SK-N-SH (cell line): ENCODE measurements at places on chromosomes 16 and 17. TPM values are rescaled to one million over a fixed set of nuclear protein-coding genes. Genes with fewer than 3 reads are reported as not detected.

- peak; percentile 22 for DNase-seq
Observed at GRCh38 chr16:64773638-64774037, 348.2 kb downstream of the CDH11 start.

The TOP2A gene
- polyA plus RNA-seq = 20.6 and 23.2 TPM in 2 replicates

The PIMREG gene
- 17.2 and 19.6 TPM in 2 replicates for polyA plus RNA-seq

- peak; percentile 72 for DNase-seq
Observed at GRCh38 chr16:85431431-85432124, 181.5 kb upstream of the GSE1 start.

DNA sequence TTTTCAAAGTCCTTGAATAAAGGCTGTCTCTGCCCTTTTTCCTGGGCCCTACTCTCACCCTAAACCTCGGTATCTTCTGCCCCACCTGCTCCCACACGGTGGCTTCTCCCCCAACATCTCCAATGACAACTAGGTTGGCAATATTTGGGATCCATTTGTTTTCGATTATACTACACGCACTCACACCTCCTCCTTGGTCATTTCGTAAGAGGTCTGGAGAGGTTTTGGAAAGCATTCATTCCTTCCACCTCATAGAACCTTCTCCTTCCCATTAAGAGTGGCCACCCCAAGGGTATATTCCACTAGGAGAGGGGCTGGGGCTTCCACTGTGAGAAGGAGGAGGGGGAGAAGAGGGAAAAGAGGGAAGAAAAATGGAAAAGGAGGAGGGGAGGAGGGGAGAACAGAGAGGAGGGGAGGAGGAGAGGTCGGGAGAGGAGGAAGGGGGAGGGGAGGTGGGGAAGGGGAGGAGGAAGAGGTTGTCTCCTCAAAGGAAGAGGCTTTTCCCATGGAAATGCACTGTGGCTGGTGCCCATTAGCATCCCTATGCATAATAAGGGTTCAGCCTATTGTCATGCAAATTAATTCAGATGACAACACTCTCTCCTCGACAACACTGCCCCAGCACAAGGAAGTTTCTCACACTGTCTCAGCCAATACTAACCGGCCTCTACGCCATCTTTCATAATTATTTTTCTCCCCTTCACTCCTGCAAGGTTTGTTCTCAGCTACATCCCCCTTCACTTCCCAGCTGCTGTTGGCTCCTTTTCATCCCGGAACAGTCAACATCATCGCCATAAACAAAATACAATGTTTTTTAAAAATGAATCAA, 30.0 kb downstream of the SOX9 start:
- DNase-seq = no peak

The IRX6 gene
- polyA plus RNA-seq = not detected in 2 replicates

The OR1A2 gene
- not detected in 2 replicates for polyA plus RNA-seq

DNA sequence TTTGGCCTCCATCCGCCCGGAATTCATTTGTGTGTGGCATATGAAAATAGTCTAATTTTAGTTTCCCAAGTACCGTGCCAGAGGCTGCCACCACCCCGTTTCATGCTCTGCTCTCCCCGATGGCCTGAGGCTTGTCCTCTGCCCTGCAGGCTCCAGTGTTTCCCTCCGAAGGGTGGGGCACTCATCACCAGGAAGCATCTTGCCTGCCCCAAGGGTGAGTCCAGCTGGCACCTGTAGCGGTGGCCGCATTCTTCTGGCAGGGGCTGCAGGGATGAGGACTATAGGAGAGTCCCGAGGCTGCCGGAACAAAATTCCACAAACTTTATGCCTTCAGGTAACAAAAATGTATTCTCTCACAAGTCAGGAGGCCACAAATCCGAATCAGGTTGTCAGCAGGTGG, 23.1 kb upstream of the CMIP start:
- no peak for DNase-seq

- no peak for DNase-seq
Observed at GRCh38 chr17:40912486-40913210, 24.8 kb downstream of the KRT23 start.

DNA sequence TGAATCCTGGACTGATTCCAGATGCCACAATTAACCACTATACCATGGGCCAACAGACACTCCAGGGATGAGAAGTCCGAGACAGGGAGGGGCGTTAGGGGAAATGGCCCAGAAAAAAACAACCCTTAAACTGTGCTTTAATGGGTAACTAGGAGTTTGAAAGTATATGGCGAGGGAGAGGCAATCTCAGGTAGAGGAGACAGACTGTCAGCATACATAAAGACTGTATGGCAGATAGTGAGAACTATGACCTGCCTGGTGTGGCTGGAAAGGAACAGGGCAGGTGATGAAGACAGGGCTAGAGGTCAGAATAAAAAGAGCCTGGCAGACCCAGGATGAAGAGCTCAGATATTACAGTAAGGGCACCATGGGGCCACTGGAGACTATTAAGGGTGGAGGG, 8.1 kb downstream of the ZZEF1 start:
- no peak for DNase-seq

GRCh38 chr17:63751806-63752205, 10.2 kb upstream of the STRADA start:
- DNase-seq = no peak
